ENCODE measurements at places on chromosomes 3 and 15.

DNA sequence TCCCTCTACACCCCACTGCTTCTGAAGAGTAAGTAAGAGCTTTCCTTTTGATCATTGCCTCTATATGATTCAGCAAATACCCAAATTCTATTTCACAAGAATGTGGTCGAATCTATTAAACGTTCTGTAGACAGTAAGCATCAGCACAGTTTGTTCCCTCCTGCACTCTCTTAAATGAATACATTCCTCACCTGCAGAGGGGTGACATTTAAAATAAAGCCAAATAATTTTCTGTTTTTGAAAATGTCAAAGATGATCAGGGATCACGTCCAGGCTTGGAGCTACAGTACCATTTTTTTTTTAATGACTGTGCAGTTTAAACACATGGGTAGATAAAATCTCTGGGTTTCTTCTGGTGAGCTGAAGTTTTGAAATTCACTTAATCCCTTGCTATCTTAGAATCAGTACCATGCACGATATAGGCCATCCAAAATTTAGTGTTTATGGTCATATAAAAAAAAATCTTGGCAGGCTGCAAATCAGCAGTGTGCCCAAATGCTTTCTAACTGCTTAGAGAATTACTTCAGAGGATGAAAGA lies 12.8 kb downstream of the PYDC2 start:
- no peak for DNase-seq

- DNase-seq = no peak
These were observed 182.7 kb upstream of the DCBLD2 start for GRCh38 chr3:99084156-99084555.

- peak; percentile 59 for DNase-seq
These were observed 4.6 kb downstream of the BCL6 start for GRCh38 chr3:187740421-187741399.

DNA sequence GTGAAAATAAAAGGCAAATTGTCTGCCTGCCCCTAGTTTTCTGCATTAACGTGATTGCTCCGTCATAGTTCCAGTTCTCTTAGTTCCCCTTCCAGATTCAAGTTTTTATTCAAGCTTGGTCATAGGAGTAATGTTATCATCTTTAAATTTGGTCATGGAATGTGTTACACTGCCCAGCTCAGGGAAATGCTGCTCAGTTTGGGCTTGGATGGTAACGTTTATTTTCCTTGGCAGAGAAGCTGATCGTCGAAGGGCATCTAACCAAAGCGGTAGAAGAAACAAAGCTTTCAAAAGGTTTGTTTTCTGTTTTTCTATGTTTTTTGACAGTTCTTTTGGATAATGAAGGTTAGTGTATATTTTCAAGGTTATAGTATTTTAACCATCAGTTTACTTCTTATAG lies 118.4 kb upstream of the FLNB start:
- no peak for DNase-seq

GRCh38 chr15:76155731-76156130 lies 95.9 kb downstream of the TMEM266 start:
- DNase-seq = no peak

- no peak for DNase-seq
These were observed 12.6 kb upstream of the RPS17 start for GRCh38 chr15:82552861-82553260.

- DNase-seq = no peak
These were observed 15.3 kb downstream of the RAB43 start for GRCh38 chr3:129106320-129106719.

- no peak for DNase-seq
These were observed 39.5 kb upstream of the ZBTB20 start for GRCh38 chr3:115186351-115187148.

GRCh38 chr15:72319360-72319984 lies 485 bp downstream of the CELF6 start:
- peak; percentile 32 for DNase-seq

DNA sequence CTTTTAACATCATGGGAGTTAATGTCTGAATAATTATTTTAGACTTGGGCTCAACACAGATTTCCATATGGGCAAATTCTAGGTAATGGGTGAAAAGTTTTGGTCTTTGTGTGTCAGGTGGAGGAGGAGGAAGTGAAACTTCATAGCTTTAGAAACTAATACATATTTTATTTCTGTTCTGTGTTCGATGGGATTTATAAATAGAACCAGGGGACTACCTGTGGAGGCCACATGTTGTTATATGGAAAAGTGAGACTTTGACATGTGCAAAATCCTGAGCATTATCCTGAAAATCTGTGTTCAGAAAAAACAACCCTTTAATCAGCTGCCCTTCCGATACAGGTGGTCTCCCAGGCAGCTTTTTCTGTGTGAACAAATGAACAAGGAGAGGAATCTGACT lies 209.5 kb downstream of the SOX2 start:
- no peak for DNase-seq

GRCh38 chr3:119301662-119302061 lies 7.5 kb downstream of the ARHGAP31 start:
- DNase-seq = no peak
